ENCODE measurements at places on chromosomes 7 and 10.

GRCh38 chr7:84069033-84069432 is 125.6 kb downstream of the SEMA3A start:
- DNase-seq, result no peak

- DNase-seq, result no peak
These were observed 21.8 kb upstream of the MRC1 start for GRCh38 chr10:17787087-17787961.

- no peak for DNase-seq
These were observed 118.8 kb upstream of the UNC5B start for GRCh38 chr10:71093531-71093930.

GRCh38 chr7:51138123-51139085 is 178.2 kb downstream of the COBL start:
- DNase-seq, result no peak

DNA sequence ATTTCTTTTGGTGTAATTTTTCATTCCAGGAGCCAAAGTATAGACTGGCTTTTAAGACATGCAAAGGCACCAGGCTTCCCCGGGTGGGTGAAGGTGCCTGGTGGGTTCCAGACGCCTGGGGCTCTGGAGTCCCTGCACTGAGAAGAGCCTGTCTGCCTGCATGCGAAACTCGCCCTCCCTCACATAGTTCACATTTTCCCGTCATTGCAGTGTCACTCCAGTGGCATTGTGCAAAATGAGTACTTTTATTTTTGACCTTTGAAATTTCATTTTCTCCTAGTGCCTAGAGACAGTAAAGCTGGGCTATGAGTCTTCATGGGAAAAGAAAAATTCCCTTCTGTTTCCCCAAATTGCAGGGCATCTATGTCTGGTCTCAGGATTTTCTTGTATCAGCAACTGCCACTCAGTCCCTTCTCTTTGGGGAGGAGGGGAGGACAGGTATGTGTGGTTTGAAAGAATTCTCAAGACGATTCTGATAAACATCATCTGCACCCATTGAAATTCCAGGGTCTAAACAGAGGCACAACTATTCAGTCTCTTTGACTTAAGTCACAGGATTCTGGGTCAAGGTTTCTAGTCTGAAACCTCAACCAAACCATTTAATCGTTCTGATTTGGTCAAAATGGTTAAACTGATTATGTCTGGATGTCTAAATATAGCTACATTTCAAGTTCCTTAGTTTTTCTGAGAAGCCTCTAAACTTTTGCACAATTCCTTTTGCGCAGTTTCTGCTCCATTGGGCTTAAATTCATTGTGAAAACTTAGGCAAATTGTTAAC is 107.8 kb downstream of the CYP26A1 start:
- no peak for DNase-seq

- no peak for DNase-seq
These were observed 1.8 kb upstream of the DUSP5 start for GRCh38 chr10:110495731-110496552.
